M059J (cell line): ENCODE measurements at places on chromosomes 4 and X. TPM values are rescaled to one million over a fixed set of nuclear protein-coding genes. Genes with fewer than 3 reads are reported as not detected.

DNA sequence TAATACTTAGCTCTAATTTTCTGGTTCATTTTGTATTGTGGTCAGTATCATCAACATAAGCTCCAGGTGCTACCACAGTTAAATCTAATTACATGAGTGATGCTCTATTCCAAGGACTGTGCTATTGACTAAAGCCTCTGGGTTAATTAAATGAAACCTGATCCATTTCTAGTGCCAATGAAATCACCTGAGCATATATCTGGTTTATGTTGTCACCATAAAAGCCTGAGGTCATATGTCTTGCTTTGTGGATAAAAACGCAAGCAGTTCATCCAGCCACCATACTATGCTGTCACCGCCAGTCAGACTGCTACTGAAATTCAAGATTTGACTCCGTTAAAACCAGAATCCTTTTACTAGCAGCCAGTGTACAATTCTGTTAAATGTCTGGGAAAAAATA is 64.2 kb upstream of the ZNF518B start:
- DNase-seq: no peak

DNA sequence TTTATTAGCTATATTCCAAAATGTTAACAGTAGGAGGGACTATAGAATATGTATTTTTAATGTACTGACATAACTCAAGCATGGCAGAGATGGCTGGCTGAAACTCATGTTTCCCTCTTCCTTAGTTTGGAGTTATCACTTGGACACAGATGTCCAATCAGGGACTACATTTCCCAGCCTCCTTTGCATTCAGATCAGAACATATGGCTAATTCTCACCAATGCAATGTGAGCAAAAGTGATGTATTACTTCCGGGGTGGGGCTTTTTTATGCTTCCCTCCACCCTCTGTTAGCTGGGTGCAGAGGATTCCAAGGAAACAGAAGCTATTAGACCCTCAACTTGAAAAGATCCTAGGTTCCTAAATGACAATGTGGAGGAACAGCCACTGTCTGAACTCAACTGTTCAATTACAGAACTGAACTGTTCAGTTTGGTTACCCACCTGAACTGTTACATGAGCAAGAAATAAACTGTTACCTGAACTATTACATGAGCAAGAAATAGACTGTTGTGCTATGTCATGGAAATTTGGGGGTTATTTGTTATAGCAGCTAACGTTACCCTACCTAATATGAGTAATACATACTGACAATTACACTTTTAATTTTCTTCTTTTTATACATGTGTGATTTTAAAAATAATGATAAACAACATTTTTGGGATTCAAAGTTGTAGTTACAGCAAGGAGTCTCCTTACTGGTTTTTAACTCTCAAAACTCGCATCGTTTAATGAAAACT is 29.6 kb upstream of the ERVMER34-1 start:
- DNase-seq: no peak

- DNase-seq: no peak
Observed at GRCh38 chr4:23773884-23774636, 115.8 kb downstream of the PPARGC1A start.

- DNase-seq: no peak
Observed at GRCh38 chrX:47902161-47902560, 65.5 kb downstream of the ZNF81 start.

- DNase-seq: no peak
Observed at GRCh38 chr4:101563126-101563525, 215.8 kb upstream of the PPP3CA start.

GRCh38 chrX:35040871-35041270 is 98.3 kb downstream of the FAM47B start:
- DNase-seq: peak; percentile 39

GRCh38 chrX:139554991-139555675 is 24.6 kb downstream of the F9 start:
- no peak for DNase-seq

DNA sequence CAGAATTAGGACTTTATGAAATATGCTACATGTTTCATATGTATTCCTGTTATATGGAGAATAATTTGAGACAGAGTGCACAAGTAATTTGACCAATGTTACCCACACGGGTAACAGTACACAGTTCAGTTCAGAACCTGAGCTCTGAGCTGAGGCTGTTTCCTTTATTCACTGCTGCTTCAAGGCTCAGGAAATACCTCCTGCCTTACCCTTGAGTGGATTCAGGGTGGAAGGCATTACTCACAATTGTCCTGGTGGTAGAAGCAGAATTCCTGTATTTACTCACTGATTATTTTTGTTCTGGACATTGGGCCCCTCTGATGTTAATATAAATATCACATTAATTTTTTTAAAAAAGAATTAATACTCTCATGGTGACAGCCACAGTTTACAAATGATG is 73.5 kb upstream of the CAMK2D start:
- peak; percentile 45 for DNase-seq

DNA sequence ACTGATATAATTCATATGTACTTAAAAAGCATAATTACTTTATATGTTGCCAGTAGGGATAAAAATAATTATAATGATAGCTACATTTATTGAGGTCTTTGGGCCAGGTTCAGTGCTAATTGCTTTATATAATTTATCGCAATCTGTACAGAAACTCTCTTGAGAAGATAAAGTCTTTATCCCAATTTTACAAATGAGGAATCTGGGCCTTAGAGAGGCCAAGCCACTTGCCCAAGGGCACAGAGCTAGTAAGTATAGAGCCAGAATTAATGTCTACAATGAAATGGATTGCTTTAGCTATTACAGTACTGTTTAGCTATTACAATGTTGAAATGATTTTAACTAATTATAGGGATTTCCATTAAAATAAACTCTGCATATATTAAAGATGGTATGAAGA is 30.6 kb upstream of the TBC1D1 start:
- no peak for DNase-seq

GRCh38 chr4:53863158-53863557 is 201.2 kb downstream of the CHIC2 start:
- no peak for DNase-seq

GRCh38 chr4:183905593-183906488 is 734 bp downstream of the STOX2 start:
- peak; percentile 9 for DNase-seq

DNA sequence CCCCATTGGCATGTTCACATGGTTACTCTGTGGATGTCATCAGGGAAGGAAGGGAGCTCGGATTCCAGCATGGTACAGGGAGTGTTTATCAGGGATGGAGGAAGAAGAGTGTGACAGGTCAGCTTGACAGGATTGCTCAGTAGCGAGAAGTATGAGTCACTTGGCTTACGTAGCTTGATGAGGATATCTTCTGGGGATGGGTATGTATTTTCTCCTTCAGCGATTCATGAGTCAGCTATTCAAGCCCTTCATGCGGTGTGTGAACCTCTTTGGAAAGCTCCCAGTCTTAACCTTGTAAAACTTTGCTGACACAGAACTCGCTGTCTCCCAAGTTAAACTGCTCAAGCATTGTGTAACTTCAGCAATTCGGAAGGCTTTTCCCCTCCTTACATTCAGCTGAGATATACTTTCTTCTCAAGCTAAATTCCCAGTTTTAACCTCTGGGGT is 275.4 kb downstream of the ARHGAP10 start:
- DNase-seq: peak; percentile 97

DNA sequence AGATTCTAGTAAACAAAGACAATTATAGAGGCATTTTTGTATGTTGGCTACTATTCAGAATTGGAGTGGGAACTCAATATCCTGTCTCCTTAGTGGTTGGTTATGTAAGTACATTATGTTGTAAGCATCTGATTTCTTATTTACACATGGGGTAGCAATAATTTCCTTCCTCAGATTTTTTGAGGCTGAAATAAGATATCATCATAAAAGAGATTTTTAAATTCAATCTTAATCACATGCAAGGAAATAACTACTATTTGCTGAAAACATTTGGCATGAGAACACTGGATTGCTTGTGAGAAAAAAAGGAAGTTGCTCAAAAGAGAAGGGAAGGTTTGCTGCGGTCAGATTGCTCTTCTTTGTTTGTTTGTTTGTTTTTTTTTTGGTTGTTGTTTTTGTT is 437.7 kb upstream of the HS3ST1 start:
- DNase-seq: no peak

- DNase-seq: peak; percentile 86
Observed at GRCh38 chrX:104318330-104319009, 63.7 kb upstream of the ESX1 start.

DNA sequence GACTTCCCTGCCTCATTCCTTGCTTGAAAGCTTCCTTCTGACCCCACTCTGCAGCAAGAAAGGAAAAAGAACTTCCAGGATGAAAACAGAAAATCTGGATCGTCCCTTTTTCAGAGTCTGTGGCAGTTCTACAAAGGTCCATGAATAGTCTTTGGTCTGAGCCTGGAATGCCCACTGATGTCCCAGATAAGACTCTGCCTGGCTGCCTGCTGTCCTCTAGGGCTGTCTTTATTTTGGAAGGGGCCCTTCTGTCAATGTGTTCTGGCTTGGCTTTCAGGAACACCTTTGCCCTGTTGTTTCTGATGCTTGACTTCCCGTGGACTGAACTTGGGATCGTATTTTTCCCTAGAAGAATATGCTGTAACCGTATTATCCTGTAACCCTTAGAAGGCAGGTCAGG is 114.7 kb upstream of the LNX1 start:
- DNase-seq: no peak

- DNase-seq: no peak
Observed at GRCh38 chr4:70678383-70678999, 9.8 kb upstream of the UTP3 start.

DNA sequence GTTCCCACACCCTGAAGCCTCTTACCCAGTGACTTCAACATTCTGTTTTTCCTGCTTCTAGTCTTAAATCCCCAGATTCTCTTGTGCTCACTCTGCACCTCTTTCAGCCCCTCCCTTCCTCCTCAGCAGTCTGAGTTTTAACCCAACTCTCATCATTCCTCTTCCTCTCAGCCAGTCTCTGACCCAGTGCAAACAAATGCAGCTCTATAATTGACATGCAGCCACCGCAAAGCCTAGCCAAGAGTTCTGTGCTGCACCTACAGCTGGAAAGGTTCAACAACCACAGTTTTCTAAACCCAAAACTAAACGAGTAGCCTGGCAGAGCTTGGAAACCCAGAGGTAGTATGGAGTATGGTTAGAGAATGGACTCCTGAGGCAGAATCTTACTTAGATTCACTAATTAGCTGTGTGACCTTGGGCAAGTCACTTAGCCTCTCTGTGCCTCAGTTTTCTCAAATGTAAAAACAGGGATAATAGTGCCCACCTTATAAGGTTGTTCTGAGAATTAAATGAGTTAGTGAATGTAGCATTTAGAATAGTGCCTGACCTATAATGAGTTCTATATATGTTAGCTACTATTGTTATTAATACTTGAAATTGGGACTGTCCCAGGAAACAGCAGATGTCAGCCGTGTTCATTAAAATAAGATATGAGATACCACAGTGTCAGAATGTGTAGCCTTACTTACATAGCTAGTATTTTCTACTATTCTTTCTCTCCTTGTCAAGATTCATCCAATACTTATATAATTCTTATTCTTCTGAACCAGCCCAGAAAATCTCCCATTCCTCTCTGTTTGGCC is 3.5 kb downstream of the TMEM154 start:
- DNase-seq: no peak

GRCh38 chr4:30836231-30836630 is 116.1 kb downstream of the PCDH7 start:
- DNase-seq: no peak

GRCh38 chrX:40908026-40908425 is 172.7 kb upstream of the MED14 start:
- peak; percentile 83 for DNase-seq

- DNase-seq: peak; percentile 70
Observed at GRCh38 chr4:16337936-16338335, 111.7 kb upstream of the TAPT1 start.

DNA sequence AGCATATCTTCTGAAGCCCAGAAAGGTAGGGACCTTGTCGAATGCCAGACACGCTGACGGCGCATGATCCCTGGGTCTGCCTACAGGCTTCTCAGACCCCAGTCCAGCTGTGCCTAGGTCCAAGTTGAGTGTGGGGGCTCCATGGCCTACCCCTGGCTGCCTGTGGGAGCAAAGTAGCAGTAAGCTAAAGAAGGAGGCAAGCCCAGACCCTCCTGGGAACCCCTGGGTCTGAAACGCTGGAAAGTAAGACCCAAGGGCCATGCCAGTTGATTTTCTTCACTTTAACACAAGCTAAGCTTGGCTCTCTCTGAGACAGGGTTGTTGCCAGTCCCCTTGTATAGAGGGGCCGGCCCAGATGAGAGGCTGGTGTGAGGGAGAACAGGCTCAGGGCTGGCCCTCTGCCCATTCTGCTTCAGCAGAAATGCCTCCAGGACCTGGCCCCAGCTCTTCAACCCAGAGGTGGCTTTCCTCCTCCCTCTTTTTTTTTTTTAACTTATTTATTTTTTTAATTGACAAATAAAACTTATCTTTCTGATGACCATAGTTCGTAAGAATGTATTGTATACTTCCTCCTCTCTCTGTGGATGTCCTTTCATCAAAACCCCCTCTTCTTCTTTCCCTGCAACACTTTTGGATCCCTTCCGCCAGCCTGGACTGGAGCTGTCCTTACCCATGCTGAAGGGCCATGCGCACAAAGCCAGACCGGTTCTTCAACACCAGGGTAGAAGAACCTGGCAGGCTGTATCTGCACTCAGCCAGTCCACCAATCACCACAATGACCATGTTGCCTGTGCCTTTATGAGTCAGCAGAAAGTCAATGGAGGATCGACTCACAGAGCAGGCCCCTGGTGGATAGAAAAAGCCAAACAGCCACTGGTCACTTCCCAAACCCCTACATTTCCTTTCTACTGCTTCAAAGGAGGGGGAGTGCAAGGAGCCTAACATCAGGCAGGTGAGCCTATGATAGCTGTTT is 7.1 kb downstream of the AWAT2 start:
- peak; percentile 28 for DNase-seq

Gene AVPR2
- total RNA-seq: 1.9 and 2.7 TPM in 2 replicates

Gene IL21
- not detected in 2 replicates for total RNA-seq

Gene EDA
- 0.30 TPM in 1 of 2 replicates, not detected in the other for total RNA-seq

Gene PARM1
- 0.17 and 0.22 TPM in 2 replicates for total RNA-seq

Gene PDLIM3
- total RNA-seq: 7.4 and 14.5 TPM in 2 replicates

Gene ARHGEF6
- 12.5 and 18.0 TPM in 2 replicates for total RNA-seq

Gene HSFX3
- not detected in 2 replicates for total RNA-seq

Gene SYNPO2
- total RNA-seq: 0.52 and 0.69 TPM in 2 replicates

Gene MAGEA12
- total RNA-seq: 13.4 and 15.5 TPM in 2 replicates
